ENCODE measurements at places on chromosomes 12 and 14. TPM values are rescaled to one million over a fixed set of nuclear protein-coding genes. Genes with fewer than 3 reads are reported as not detected.

TEP1 gene
- 22.9 TPM for total RNA-seq

ERC1 gene
- total RNA-seq, result 73.6 TPM

ACOT6 gene
- total RNA-seq, result not detected

SLC6A12 gene
- total RNA-seq, result 2.5 TPM

P2RX7 gene
- 7.1 TPM for total RNA-seq

WSCD2 gene
- 1.3 TPM for total RNA-seq

GZMH gene
- not detected for total RNA-seq

GPATCH2L gene
- 38.4 TPM for total RNA-seq

CEP170B gene
- 15.9 TPM for total RNA-seq

DNA sequence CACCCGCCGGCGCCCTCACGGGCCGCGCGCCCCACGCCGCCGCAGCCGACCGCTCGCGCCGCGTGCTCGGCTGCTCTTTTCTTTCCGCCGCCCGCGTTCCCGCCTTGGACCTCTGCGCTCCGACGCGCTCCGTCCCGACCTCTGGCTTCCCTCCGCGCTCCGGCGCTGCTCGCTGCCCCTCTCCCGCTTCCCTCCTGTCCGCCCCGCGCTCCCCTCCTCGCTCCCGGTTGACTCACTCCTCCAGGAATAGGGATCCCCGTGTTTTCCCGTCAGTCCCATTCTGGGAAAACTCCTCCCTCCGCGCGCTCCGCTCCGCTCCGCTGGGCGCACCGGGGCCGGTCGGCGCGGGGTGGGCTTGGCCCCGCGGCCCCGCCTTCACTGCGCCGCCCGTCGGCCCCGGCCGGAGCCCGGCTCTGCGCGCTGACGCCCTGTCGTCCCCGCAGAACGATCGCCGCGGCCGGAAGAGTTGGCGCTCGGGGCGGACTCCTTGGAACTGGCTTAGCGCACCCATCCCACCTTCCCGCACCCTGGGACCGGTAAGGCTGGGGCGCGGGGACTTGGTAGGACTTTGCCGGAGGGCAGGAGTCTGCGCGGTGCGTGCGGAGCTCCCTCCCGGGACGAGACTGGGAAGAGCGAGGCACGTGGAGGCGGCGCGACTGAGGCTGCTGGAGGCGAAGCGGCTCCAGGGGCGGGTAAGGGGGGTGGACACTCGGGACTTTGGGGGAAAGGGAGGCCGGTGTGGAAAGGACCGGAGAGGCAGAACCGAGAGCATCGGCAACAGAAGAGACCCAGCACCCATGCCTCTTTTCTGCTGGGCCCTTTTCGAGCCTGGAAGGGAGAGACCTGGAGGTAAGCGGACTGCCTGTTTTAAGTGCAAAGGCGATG lies 550 bp downstream of the TEAD4 start:
- no peak for DNase-seq

GRCh38 chr12:54950071-54950727 lies 34.4 kb downstream of the TESPA1 start:
- DNase-seq, result no peak

DNA sequence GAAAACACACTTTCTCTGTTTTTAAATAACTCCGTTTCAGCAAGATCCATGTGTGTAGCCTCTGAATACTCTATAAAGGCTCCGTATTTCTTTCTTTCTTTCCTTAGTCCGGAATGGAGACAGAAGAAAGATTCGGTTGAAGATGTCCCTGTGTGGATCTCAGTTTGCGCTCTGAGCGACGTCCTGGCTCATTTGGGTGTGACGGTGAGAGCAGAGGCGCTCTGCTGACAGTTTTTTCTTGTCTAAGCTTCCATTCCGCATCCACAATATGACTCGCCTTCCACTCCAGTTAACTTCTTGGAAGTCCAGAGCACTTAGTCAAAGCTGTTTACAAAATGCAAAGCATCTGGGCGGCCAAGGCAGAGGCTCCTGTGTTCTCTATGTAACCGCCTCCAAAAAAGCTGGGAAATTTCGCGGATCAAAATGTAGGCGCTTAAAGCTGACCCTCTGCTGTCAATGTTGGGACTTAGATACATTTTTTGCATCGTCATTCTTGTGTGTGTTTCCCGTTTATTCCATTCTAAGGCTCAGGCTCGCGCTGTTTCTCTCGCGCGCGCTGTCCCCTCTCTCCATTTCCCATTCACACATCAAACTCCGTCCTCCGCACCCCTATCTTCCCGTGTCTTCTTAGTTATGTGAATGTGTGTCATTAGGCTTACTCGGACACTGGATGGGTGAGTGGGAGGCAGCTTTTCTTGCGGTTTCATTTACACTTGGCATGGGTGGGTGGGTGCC lies 880 bp upstream of the FLRT2 start:
- no peak for DNase-seq

DNA sequence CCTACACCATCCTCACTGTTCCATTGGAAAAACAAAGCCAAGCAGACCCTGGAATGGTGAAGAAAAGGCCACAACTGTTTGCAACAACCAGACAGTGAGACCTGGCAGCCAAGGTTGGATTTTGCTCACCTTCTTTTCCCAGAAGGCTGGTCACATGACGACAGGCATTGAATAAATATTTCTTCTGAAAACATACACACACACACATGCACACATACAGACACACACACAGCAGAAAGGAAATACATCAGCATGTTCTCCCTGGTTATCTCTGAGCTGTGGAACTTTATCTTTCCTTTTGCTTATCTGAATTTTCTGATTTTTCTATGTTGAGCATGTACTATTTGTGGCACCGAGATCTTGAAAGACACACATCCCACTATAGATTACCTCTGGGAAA lies 38.0 kb upstream of the CCDC60 start:
- DNase-seq, result no peak

DNA sequence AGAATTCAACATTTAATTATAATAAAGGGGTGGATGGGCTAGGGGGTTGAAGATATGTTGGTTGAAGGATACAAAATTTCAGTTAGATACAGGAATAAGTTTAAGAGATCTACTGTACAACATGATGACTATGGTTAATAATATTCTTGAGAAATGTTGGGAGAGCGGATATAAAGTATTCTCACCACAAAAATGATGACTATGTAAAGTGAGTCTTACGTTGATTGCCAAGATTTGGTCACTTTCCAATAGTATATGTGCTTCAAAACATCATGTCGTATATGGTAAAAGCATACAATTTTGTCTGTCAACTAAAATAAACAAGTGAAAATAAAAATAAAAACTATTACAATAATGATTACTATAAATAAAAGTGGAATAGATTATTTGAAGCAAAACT lies 802.0 kb downstream of the C12orf50 start:
- DNase-seq, result no peak

DNA sequence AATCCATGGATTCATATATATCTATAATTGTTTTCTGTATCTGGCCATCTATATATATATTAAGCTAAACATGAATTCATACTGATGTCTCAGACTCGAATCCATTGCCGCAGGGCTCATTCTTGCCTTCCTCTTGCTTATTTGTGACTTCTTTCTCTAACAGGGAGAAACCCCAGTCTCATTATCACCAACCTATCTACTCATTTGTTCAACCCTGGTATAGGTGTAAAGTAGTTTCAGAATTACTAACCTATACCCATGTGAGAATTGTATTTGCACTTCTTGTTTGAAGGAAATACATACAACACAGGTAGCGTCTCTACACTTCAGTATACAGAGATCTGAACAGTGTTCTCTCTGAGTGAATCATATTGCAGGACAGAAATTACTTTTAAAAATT lies 77.7 kb downstream of the PTPN11 start:
- DNase-seq, result no peak

GRCh38 chr12:128763395-128763794 lies 60.4 kb downstream of the SLC15A4 start:
- DNase-seq, result no peak

DNA sequence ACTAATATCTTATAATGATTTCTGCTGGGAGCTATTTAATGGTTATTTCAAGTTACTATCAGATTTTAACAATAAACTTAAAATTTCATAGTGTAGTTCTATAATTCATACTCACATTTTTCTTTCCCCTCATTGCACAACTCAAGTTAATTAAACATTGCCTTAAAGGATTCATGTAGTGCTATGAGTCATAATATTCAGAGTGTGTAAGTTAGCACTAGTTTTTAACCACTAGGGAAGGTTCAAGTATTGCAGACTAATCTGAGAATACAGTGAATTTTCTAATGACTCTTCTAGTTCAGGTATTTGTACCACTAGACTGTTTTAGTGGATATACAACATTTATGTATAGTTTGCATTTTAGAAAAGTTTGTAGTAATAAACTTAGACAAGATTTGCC lies 49.9 kb downstream of the FOXA1 start:
- DNase-seq, result no peak

DNA sequence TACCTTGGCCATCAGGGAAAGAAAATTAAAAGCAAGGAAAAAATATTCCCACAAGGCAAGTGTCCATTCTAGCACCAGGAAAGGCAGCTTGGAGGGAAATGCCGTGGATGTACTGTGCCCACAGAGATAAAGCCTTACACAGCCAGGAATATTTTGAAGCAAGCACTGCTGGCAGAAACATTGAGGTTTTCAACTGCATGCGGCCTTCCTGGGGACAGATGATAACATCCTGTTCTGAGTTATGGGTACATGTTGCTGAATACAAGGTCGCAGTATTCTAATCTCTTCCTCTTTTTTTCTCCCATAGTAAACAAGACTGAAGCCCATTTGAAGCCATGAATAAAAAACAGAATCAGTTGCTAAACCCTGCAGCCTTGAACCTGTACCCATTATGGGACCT lies 197.1 kb downstream of the BTG1 start:
- DNase-seq, result no peak

DNA sequence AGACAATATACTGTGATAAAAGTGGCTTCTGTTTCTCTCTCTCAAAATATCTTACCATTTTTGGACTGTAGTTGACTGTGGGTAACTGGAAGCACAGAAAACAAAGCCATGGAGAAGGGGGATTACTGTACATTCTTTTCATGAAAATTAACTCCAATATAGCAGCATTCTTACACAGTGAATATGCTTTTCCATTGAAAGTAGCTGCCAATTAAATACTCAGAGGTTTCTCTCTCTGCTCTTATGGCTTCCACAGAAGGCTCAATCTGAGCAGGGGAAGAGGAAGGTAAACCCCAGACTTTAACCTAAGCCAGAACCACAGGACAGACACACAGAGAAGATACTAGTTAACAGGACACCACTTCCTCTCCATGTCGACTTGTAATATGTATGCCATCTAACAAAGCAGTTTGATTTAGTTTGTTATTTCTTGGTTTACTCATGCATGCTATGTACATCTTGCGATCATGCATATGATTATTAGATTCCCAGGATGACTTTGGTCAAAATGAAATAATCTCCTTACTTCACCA lies 150.2 kb downstream of the SSPN start:
- DNase-seq, result no peak

GRCh38 chr14:97640031-97640430 lies 842.8 kb downstream of the VRK1 start:
- no peak for DNase-seq

GRCh38 chr14:72558721-72559120 lies 335.2 kb downstream of the DPF3 start:
- no peak for DNase-seq

- no peak for DNase-seq
These were observed 65.9 kb downstream of the RFX4 start for GRCh38 chr12:106648736-106649135.

DNA sequence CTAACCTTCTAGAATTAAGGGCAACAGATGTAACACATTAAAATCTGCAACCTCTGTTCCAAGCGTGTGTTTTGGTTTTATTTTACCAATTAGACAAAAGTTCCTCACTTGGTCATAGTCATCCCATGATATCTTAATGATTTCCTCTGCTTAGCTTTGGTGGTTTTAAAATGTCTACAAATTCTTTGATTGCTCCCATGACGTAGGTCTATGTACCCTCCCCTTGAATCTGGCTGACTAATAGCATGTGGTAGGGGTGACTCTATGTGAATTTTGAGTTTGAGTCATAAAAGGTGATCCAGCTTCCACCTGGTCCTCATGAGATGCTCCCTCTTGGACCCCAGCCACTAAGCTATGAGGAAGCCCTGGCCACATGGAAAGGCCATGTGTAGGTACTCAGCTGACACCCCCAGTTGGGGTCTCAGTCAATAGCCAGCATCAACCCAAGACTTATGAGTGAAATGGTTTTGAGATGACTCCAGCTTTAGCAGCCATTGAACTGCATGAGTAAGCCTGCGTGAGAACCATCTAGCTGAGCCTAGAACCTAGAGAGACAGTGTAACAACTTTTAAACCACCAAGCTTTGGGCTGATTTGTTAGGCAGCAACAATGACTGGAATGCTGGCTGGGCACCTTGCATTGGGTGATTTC lies 247.1 kb downstream of the MSRB3 start:
- DNase-seq, result no peak

- DNase-seq, result no peak
These were observed 33.9 kb upstream of the VASH1 start for GRCh38 chr14:76727384-76727783.

GRCh38 chr14:100350986-100351385 lies 27.8 kb downstream of the SLC25A47 start:
- no peak for DNase-seq

DNA sequence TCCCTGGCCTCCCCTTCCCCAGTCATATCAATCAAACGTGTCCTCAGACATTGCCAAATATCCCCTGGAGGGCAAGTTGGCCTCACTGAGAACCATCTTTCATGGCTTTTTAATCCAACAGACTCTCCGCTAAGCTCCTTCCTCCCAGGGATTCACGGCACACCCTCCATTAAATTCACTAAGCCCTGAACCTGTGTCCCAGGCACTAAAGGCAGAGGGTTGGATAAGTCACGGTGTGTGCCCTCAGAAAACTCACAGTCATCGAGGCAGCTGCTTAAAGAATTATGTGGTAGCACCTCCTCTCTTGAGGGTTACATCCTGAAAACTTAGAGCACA lies 167.1 kb downstream of the PIWIL1 start:
- no peak for DNase-seq

GRCh38 chr12:60345442-60345841 lies 749.6 kb downstream of the SLC16A7 start:
- no peak for DNase-seq

- DNase-seq, result no peak
These were observed 1243.3 kb upstream of the SEL1L start for GRCh38 chr14:82776958-82777357.

Measured in omental fat pad (tissue), 4 donors.